ENCODE measurements at places on chromosomes 12 and 14.

- DNase-seq = no peak
Measured at GRCh38 chr14:39241637-39242036, 7.9 kb downstream of the MIA2 start.

DNA sequence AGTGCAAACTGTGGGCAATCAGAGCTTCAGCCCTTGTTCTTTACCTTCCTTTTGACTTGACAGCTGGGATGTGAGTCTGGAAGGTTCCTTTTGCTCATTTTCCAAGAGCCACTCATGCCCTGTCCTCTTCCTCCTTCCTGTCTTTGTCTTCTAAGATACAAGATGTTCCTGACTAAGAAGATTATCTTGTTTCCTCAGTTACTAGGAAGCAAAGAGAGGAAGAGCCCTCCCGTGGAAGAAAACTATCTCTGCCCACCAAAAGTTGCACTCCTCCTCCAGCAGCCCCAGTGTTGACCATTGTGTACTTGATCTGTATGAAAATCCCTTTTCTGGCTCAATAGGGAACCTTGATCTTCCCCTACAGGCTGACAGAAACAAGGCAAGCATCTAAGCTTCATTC is 138.0 kb downstream of the C12orf75 start:
- DNase-seq = no peak

- DNase-seq = no peak
Measured at GRCh38 chr12:109732321-109733305, 19.0 kb downstream of the FAM222A start.

DNA sequence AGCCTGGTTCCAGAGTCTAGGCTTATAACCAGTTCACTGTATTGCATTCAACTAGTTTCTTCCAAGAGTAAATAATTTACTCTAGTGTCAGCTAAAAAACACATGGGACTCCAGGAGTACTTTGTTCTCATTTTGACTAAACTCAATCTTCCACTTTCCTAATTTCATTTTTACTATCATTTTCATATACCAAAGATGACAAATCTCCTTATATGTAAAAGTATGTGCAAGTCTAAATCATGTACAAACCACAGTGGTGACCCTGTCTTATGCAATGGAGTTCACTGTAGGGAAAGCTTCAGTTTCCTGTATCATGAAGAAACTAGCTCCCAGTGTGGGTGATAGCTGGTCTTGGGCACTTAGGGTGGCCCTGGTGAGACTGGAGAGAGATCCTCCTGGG is 151.6 kb downstream of the HELB start:
- DNase-seq = no peak

GRCh38 chr12:19171731-19172130 is 42.2 kb downstream of the PLEKHA5 start:
- DNase-seq = no peak

- DNase-seq = no peak
Measured at GRCh38 chr14:73462048-73462715, 3.8 kb upstream of the NUMB start.

GRCh38 chr14:55514819-55515490 is 65.1 kb upstream of the KTN1 start:
- no peak for DNase-seq

- DNase-seq = no peak
Measured at GRCh38 chr12:51062631-51063397, 14.7 kb downstream of the LETMD1 start.

DNA sequence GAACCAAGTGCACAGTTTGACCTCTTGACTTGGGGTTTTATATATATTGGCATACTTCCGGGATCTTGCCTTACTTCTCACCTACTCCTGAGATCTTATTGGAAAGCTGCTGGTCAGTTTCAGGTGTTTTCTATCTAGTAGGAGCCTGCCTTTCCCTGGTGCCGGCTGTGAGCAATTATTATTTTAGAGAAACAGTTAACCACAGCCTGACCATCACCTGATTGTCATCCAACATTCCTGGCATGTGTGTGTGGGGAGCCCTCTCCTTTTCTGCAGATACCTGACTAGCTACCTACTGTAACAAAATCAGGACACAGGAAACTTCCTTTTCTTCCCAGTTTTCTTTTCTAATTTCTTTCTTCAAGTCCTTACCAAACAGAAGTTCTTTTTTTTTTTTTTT is 220.4 kb downstream of the ATP23 start:
- DNase-seq = no peak

DNA sequence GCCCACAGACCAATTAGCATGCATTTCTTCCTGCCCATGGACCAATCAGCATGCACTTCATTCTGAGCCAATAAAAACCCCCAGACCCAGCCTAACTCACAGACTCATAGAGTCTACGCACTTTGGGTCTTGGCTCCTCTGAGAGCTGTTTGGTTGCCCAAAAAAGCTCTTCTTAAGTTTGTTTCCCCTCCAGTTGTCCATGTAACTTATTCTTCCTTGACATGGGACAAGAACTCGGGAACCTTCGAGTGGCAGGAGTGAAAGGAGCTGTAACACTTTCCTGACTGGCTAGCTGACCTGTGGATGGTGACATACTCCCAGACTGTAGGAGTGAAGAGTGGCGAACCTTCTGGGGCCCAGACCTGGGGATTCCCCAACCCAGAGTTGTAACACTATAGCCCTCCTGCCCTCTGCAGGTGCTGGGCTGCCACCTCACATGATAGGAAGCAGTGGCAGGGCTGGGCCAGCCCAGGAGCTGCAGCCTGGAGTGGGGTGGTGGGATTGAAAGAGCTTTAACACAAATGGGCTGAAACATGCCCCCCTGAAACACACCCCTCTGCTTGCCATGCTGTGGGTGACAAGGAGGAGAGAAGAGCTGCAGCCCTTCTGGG is 4.4 kb upstream of the BTBD7 start:
- no peak for DNase-seq

DNA sequence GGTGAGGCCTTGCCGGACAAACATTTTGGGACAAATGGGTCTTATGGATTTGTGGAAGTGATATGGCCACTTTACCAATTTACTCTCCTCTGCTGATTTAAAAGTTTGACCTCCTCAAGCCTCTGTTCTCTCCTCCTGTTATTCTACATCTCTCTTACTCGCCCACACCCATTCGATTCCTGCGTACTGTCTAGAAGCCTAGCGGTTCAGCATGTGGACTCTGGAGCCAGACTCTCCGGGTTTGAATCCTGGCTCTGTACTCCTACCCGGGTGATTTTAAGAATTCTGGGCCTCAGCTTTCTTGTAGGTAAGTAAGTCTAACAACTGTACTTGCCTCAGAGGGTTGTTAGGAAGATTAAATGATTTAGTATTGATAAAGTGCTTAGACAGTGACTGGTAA is 168.6 kb upstream of the IFNG-AS1 start:
- no peak for DNase-seq

Data from activated T-helper 1 cell treated with anti-CD3 and anti-CD28 coated beads, Interleukin-2, amount 50 U/mL, for 16 hours (primary cell).